ENCODE measurements at places on chromosomes 2 and 18.

GRCh38 chr2:20231598-20232026 is 6.7 kb upstream of the SDC1 start:
- peak overlapping the region; percentile 58 for H3K27ac ChIP-seq
- DNase-seq: peak; percentile 90
- no peaks in the 10 kb centered on the region for H3K36me3 ChIP-seq
- H3K27me3 ChIP-seq: no peaks in the 10 kb centered on the region

- H3K4me3 ChIP-seq: no peak overlapping the region
- no peaks in the 10 kb centered on the region for H3K36me3 ChIP-seq
- H3K27ac ChIP-seq: no peak overlapping the region
- H3K4me1 ChIP-seq: no peaks in the 10 kb centered on the region
Measured at GRCh38 chr2:179613701-179614100, 247.7 kb downstream of the ZNF385B start.

DNA sequence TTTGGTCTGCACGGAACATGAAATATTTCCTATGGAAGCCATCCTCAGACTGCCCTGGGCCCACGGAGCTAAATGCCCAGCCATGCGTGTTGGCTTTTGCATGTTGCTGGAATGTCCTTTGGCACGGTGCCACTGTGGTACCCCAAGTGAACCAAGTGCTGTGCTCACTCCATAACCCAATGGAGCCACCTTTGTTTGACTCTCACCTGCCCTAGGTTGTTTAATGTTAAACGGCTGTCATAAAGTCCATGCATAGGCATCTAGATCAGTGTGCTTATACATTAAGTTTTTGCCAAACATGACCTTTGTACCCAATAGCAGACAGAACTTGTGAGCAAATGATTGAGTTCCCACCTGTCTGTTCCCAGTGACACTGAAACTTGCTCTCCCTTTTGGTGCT is 59.9 kb upstream of the TMEM87B start:
- H3K27ac ChIP-seq: no peak overlapping the region
- H3K4me3 ChIP-seq: no peak overlapping the region
- H3K27me3 ChIP-seq: no peaks in the 10 kb centered on the region
- H3K36me3 ChIP-seq: no peaks in the 10 kb centered on the region

GRCh38 chr2:171958475-171958874 is 36.2 kb downstream of the HAT1 start:
- no peak overlapping the region for H3K4me3 ChIP-seq
- peaks cover 15% of the 10 kb centered on the region for H3K4me1 ChIP-seq
- no peak for DNase-seq
- no peaks in the 10 kb centered on the region for H3K27me3 ChIP-seq
- no peaks in the 10 kb centered on the region for H3K36me3 ChIP-seq

Measured in HCT116 (cell line).